ENCODE measurements at places on chromosomes 4 and X.

DNA sequence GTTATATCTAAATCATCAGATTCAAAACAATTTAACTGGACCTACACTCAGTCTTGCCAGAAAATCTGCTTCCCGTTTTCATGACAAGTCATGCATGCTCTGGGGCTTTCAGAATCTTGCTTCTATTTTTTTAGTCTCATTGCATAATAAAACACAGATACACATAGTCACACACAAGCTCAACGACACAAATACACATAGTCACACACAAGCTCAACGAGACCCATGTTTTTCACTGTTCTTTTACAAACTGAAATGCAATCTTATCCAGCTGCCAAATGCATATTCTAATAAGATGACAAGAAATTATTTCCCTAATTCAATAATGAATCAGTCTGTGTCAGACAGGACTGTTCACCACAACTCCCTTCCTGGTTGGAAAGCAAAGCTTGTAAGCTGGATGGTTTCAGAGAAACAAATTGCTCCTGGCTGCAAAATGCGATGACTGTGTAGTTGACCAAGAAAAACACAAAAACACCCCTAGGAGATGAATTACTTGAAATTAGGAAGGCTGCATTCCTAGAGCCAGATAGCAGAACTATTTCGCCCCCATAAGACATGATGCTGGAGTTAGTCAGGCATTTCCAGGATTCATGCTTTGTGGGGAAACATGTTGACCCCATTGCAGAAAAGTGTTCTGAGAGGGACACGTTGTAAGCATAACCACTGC is 208.7 kb downstream of the CHIC2 start:
- DNase-seq = no peak

DNA sequence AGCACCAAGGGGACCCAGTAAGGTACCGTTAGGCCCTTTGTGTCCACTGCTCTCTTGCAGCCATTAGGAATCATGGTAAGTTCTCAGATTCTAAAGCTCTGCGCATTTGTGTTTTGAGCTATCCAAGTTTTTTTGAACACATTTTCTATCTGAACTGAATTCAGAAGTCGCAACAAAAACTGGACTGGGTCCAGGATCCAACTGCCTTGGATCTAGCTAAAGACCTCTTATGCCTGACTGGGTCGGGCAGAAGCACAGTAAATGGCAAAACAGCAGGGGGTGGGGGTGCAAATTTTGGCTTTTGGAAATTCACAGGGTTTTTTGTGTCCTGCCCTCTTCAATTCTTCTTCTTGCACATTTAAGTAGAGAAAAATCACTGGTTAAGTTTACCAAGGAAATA is 30.0 kb downstream of the RCHY1 start:
- no peak for DNase-seq

DNA sequence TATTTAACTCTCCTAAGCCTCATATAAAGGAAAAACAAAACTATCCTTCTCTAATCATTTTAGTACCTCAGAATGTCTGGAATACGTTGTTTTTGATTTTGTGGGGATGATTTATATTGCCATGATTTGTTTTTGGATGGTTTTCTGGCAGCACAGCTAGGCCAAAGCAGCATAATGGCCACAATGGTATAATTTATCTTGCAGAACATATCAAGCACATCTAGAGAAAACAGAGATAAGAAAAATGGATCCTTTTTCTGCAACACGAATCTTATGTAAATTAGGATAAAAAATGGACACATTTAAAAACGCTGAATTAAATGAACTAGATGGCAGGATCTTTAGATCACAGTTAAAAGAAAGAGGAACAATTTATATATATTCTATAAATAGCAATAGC is 269.9 kb upstream of the FAT4 start:
- DNase-seq = no peak

- no peak for DNase-seq
Measured at GRCh38 chr4:121455285-121455684, 74.5 kb upstream of the QRFPR start.

- DNase-seq = peak; percentile 86
Measured at GRCh38 chr4:81565142-81565870, 93.6 kb upstream of the RASGEF1B start.

- DNase-seq = no peak
Measured at GRCh38 chr4:108685036-108685686, 34.8 kb downstream of the OSTC start.

GRCh38 chr4:82737354-82737753 is 61.2 kb downstream of the SCD5 start:
- no peak for DNase-seq

GRCh38 chr4:136281889-136282288 is 1250.4 kb downstream of the PCDH18 start:
- no peak for DNase-seq

DNA sequence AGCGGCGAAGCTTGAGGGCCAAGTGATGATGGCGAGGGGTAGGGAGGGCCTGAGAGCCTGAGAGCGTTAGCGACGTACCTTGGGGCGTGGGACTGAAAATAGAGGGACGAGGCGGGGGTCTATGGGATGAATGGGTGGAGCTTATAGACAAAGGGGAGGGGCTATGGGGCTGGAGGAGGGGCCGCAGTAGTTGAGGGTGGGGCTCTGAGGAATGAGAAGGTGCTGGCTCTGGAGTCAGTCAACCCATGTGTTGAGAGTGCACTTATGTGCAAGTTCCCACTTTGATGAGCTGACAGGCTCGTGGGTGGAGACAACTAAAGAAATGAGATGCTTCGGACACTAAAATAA is 488 bp downstream of the TBC1D25 start:
- DNase-seq = no peak

GRCh38 chrX:2654436-2655340 is 36.4 kb upstream of the CD99 start:
- DNase-seq = no peak

DNA sequence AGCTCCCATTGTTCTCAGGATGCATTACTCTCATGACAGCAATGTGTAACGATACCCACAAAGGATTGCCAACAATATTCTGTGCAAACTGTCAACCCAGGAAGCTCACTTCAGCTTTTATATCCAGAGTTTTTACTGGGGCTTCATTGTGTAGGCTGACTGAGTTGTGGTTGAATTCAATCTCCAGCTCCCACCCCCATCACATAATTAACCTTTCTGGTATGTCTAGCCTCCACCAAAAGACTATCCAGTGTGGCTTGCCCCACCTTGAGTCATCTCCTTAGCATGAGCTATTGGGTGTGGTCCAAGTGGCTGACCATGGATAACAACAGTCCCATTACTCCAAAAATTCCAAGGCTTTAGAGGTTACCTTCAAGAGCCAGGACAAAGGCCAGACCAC is 17.7 kb upstream of the TAB3 start:
- no peak for DNase-seq

DNA sequence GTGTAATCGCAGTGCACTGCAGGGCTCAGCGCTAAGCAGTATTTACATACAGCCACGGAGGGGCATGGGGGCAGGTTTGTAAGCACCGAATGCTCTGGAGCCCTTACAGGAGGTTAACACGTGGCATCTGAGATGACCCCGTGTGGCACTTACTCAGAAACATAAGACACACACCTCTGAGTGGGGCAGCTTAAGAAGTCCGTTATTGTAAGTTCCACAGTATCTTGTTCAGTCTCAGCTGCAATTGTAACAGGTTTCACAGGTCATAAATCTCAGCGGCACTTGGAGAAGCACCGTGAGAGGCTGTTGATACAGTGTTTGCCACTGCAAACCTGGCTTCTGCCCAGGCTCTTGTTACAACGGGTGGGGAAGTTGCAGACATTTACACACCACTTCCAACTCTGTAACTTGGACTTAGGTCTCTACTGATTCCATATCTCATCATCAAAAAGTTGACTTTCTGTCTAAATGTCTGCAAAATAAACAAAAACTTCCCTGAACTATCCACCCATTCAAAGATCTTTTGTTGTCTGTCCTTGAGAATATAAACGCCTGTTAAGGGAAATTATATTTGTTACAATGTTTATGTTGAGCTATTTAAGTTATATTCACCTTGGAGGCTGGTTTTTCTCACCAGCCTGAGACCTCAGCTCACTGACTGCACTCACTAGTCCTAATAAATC is 10.3 kb downstream of the CPLX1 start:
- DNase-seq = no peak

DNA sequence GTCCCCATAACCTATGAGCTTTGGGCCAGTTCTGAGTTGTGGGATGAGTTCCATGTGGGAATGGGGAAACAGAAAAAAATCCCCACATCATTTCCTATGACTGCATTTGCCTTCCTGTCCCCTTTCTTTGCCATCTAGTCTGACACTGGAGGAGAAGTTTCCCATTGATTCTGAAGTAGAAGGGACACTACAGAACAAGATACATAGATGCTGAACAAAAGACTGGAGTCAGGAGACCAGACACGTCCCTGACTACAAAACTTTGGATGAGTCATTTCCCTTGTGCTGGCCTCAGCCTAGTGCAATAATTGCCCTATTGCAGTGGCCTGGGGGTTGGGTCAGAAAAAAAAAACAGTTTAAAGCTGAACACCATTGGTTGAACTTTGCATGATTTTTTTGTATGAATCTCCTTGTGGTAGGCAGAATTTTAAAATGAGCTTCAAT is 22.1 kb downstream of the BEX3 start:
- DNase-seq = no peak

DNA sequence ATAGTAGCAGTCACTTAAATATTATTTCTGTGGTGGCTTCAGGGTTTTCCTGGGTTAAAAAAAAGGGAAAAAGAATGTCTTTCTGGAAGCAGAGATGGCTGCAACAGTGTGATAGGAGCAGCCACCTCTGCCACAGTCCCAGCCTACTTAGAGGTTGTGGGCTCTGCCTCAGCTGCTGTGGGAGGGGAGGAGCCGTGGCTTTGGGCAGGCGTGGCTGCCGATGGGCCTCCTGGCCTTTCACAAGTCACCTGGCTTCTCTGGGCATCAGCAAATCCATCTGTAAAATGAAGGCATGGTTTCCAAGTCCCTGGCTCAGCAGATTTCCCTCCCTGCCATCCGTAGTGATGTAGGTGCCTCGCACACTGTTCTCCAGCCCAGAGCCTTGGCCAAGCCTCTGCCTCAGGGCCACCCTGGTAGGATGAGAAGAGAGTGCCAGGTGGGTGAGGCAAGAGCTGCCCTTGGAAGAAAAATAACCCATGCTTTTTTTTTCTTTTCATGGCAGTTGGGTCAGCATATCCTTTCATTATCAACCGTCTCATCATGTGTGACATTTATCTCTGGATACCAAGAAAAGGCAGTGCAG is 66.1 kb downstream of the PTTG2 start:
- no peak for DNase-seq

DNA sequence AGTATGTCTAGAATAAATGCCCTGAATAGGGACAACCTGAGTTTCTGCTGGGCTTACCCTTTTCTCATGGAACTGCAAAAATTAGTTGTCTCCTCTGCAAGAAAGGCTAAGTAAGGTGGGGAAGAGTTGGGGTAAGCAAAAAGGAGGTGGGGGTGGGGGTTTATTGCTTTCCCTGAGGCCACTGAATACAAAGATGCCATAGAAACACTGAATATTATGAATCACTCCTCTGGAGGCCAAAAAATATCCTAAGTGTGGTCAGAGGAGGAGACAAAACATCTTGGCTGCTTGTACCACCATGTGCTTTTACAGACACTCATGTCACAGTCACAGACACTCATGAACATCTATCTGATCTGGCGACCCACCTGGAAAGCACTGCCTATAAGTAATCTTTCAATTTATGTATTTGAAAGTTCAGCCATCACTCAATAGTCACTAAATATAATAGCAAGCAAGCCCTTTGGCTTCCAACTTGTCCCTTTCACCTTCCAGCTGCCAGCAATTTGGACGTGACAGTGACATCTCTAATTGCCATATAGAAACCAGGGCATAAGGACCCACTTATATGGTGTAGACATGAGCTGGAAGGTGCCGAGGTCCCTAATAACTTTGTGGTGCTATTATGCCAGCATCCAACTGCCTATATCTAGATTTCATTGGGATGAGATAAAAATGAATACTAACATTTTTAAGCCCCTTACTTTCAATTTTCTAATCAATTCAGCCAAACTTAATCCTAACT is 122.7 kb upstream of the CBR4 start:
- no peak for DNase-seq

- DNase-seq = no peak
Measured at GRCh38 chr4:31411565-31411964, 691.4 kb downstream of the PCDH7 start.

- no peak for DNase-seq
Measured at GRCh38 chr4:1608821-1609500, 75.2 kb downstream of the FAM53A start.

DNA sequence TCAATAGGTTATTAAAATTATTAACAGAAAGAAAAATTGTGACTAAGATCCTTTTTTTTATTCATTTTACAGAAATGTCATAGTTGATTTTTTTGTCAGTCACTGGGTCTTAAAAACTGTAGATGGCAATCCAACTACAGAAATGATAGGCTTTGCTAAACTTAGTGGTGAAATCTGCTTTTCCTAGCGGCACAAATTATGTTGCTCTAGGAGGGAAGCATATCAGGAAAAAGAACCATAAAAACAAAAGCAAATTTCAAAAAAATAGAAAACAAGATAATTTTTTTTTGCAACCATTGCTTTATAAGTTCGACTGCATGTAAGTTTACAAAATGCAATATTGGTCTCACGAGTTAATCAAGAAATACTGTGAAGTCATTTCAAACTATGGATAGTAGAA is 443.5 kb upstream of the IGFBP7 start:
- DNase-seq = no peak

GRCh38 chrX:77298790-77299189 is 148.4 kb upstream of the FGF16 start:
- DNase-seq = no peak

DNA sequence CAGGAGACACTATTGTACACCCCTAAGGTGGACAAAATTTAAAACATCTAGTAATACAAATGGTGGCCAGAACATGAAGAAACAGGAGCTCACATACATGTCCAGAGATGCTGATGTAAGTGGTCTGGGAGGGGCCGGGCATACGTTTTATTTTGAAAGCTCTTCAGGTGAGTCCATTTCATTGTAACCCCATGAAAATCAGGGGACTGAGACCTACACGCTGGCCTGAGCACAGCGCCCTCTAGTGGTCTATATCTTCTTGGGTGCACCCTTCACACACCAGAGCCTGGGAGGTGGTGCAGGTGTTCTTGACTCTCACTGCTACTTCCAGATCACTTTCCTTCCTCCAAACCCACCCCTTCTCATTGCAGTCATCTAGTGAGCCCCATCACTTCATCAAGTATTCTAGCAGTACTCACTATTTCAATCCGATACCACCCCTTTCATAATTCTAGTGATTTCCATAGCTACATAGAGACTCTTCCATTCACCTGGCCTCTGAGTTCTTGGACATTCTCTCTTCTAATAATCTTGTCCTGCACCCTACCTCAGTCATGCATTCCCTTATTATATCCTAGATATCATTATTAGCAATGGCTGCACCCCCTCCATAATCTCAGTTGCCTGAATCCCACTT is 4.3 kb upstream of the TLR6 start:
- no peak for DNase-seq

DNA sequence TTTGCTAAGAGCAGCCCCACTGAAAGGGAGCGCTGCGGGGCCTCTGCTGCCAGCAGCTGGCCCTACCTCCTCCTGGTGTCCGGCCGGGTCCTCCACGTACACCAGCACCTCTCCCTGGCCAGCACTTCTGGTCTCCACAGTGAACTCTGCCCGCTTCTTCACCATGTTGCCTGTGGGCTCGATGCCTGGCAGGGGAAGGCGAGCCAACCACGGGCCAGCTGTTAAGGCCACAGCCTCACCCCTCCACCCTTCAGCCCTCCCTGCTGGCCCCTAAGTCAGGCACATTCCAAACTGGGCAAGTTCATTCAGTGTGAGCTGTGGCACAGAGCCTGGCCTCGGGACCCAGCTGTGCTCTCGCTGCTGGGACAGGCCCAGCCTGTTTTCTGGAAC is 7.8 kb downstream of the FLNA start:
- peak; percentile 64 for DNase-seq
